ENCODE measurements at places on chromosomes 1 and 21.

GRCh38 chr1:84541679-84542078, 32.6 kb downstream of the CTBS start:
- no peak for DNase-seq

DNA sequence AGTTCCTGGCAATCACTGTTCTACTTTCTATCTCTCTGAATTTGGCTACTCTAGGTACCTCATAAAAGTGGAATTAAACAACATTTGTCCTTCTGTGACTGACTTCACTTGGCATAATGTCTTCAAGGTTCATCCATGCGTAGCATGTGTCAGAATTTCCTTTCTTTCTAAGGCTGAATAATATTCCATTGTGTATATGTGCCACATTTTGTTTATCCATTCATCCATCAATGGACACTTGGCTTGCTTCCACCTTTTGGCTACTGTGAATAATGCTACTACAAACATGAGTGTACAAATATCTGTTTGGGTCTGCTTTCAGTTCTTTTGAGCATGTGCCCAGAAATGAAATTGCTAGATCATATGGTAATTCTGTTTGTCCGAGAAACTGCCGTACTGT, 14.7 kb downstream of the CACHD1 start:
- no peak for DNase-seq

DNA sequence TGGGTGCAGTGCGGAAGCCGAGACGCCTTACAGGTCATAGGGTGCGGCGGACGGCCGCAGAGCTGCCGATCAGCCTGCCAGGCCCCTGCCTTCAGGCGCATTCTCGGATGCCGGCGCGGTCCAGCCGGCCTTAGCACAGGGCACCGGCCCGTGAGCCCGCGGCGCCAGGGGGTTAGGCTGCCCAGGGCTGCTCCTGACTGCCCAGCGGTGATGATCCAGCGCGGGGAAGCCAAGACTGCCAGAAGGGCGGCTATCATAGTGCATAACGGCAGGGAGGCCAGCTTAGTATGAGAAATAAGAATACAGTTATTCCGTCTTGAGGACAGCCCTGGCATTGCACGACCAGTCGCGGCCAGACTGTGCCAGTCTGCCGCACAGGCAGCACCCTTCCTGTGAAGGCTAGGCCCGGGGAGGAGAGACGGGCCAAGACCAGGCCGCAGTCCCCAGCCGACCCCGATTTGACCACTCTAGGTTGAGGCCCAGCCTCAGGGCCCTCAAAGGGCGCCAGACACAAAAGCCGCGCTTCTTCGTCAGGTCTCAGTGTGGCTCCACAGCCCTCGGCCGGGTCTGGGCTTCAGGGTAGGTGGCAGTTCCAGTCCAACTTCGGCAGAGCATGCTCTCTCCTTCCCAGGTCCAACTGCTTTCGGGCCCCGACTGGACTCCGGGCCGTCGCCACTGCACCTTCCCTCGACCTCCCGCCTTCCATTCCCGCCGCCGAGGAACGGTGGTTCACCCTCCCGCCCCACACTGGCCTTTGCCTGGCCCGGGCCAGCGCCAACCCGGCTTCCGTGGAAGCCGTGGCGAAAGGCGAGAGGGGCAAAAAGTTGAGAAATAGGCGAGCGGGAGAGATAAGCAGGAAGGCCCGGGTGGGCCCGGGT, 829 bp downstream of the ALX3 start:
- DNase-seq: no peak

DNA sequence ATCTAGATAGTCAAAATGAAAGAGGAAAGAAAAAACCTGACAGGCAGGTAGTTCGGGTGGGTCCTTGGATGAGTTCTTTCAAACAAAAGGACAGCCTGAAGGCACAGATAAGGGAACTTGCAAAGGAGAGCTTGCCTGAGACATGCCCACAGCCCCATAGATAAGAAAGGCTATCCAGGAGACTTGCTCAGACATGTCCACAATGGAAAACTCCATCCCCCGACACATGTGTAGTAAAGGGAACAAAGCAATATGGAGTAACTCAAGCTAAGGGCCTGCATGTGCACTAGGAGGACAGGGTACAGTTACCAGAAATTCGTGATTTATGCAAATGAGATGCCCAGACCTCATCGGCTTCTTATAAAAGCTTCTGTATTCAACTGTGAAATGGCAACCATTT, 281.5 kb downstream of the NEGR1 start:
- DNase-seq: no peak

GRCh38 chr1:208461680-208462079, 217.5 kb upstream of the PLXNA2 start:
- no peak for DNase-seq

DNA sequence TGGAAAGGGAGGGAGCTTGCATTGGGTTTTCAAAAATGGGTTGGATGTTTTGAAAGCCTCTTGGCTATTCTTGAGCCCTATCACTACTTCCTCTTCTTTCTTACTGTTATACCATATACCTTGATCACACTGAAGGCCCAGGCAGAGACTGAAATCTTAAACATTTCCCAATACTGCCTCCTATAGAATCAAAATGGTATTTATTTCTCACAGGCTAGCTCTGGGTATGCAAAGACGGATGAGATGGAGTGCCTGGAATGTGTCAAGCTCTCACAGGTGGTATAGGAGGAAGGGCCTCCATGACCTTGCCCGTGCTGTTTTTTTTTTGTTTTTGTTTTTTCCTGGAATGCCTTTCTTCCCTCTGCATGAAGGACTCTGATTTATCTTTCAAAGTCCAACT, 268.4 kb upstream of the USP24 start:
- DNase-seq: no peak

DNA sequence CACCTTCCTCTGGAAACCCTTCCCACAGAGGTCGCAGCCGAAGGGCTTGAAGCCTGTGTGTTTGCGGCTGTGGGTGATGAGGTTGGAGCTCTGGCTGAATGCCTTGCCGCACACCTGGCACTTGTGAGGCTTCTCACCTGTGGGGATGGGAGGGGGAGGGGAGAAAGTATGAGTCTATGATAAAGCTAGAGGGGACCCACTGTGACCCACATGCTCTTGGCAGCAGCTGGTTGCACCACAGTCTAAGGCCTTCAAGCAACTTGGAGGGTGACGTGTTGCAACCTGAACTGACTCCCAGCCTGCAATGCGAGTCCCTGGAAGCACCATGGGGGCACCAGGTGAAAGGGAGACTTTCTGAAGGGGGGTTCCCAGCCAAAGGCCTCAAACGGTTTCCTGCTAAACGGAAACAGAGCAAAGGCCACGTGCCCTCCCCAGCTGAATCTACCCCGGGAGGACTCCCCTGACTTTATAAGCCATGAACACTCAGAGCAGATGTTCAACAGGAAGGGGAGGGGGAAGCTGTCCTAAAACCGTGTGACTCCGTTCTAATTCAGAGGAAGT, 10.6 kb downstream of the GFI1 start:
- peak; percentile 13 for DNase-seq

DNA sequence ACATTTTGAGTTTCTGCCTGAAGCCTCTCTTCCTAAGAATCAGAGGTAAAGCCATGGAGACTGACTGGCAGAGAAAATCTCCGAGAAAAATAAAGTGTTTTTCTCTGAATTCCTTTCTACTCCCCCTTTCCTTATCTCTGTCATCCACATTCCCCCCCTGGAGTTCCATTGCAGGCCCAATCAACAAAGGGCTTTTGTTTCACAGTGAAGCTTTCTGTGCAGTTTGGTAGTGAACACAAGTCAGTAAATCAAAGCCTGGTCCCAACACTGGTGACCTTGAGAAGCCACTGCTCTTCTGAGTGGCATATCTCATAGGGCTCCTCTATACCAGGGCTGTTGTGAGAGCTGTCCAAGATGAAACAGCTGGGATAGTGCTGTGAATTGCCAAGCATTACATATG, 228.4 kb downstream of the SEC16B start:
- DNase-seq: no peak

GRCh38 chr1:237852342-237852741, 38.4 kb downstream of the ZP4 start:
- DNase-seq: no peak

GRCh38 chr1:239321877-239322276, 64.5 kb upstream of the CHRM3 start:
- no peak for DNase-seq

- DNase-seq: no peak
Measured at GRCh38 chr1:54540582-54541295, 7.3 kb upstream of the ACOT11 start.

GRCh38 chr1:234331507-234331906, 41.7 kb upstream of the COA6 start:
- no peak for DNase-seq

DNA sequence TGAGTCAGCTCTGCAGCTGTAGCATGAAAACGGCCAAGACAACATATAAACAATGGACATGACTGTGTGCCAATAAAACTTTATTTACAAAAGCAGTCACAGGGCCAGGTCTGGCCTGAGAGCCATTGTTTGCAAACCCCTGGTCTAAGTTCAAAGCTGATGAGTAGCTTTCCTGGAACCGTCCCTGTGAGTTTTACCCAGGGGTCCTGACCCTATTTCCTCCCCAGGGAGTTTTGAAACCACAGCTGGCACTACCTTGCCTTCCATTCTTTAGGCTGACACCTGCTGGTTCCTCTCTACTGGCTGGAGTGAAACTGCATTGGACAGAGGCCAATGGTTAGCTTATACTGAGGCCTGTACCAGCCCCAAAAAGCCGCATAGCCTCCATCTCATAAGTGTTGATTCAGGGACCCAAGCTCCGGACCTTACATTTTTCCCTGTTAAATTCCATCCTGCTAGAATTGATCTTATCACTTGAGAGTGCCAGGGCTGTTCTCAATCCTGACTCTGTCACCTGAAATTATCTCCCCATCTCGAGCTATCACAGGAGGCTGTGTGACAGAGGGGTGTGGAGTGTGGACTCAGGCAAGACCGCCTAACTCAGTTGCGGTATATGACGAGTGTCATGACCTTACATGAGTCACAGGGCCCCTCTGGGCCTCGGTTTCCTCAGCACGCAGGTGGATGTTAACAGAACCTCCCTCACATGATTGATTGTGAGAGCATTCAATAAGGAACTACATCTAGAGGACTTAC, 343.6 kb downstream of the NPHP4 start:
- DNase-seq: no peak

DNA sequence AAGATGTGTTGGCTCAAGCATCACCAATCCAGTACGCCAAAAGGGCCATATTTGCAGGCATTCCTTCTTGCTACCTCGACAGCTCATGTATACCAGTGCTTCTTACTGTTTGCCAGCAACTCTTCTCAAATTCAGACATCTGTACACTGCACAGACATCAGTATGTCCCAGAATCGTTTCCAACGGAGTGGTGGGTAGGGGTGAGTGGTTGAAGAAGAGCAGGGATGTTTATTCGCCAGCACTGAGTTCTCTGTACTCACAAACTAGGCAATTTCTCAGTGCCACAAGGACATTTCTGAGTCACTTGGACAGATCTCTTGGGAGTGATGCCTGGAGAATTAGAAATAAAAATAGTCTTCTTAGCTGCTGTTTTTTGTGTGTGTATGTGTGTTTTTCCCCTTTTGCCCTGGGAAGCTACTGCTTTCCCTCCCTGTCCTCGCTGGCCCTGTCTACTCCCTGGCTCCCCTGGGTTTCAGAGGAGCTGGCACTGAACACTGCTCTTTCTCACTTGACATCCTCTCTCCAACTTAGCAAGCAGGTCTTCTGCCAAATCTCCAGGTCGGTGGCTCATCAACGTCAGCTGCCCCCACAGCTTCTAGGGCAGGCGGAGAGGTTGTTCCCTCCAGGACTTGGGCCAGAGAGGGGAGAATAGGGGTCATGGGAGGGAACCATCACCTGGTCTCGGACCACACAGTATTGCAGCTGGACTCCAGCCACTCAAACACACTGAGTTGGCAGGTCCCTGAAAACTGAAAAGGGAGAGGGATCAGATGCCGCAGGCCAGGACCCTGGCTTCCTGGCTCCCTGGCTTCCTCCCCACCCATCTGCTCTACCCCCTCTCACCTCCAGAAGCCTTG, 90.5 kb downstream of the NMNAT2 start:
- DNase-seq: no peak

DNA sequence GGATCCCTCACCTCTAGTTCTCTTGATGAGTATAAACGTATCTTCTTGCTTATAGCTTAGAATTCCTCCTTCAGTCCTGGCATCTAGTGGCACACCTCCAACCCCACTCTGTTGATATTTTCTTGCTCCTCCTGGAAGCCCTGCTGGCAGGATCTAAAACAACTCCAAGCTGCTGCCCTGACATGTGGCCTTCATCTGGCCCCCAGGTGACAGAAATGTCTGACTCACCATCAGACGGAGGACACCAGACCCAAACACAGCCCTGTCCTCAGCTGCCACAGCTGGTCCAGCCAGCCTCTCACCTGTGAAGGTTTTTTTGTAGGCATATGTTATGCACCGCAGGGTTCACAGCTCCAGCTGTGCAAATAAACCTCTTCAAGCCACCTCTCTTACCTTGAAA, 53.4 kb downstream of the KRTAP19-8 start:
- no peak for DNase-seq

GRCh38 chr1:212450331-212450881, 17.7 kb downstream of the NENF start:
- no peak for DNase-seq

DNA sequence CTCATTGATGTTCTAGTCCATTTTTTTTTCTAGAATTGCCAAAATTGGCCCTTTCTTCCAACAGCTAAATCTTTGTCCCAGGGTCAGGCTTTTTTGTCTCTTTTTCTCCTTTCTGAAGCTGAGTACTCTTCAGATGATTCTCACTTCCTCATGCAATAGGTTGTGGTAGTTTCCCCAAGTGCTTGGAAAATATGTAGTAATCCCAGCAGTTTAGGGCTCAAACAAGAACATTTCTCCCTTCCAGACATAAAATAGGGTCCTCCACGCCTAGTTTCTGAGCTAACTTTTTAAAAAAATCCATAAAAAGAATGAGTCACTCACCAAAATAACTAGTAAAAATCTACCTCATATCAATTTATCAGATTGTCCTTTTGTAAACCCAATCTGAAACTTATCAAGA, 10.0 kb upstream of the MCOLN3 start:
- DNase-seq: no peak

- no peak for DNase-seq
Measured at GRCh38 chr21:32212116-32212515, 66.7 kb downstream of the MIS18A start.

- DNase-seq: no peak
Measured at GRCh38 chr1:172321451-172321850, 99.0 kb upstream of the C1orf105 start.

DNA sequence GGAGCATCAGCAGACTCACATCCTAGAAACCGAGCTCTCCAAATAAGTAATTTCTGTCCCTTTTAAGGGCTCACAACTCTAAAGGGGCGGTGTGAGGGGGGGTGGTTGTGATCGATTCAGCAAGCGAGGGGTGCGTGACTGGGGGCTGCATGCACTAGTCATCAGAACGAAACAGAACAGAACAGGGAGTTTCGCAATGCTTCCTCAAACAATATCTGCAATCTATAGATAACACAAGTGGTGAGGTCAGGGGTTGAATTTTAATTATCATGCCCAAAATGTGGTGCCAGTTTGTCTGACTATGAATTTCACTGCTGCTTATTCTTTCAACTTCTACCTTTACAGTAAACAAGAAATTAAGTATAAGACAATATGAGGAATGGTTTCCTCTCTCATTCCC, 1003.0 kb upstream of the NCAM2 start:
- no peak for DNase-seq

GRCh38 chr1:18201997-18202719, 94.6 kb downstream of the IGSF21 start:
- no peak for DNase-seq

Data from stimulated activated naive CD4-positive, alpha-beta T cell treated with Interleukin-2 at 50 U/mL for 16 hours (primary cell).